ENCODE measurements at places on chromosomes 5 and 9. TPM values are rescaled to one million over a fixed set of nuclear protein-coding genes. Genes with fewer than 3 reads are reported as not detected.

Gene SLIT3
- 19.5 TPM for total RNA-seq

Gene AHRR
- 5.4 TPM for total RNA-seq

Gene CARTPT
- total RNA-seq, result not detected

Gene B4GALT1
- 265 TPM for total RNA-seq

Gene UCK1
- total RNA-seq, result 21.5 TPM

Gene VLDLR
- 17.1 TPM for total RNA-seq

Gene NAA35
- 26.6 TPM for total RNA-seq

Gene SPIN1
- 48.9 TPM for total RNA-seq

Measured in A549 treated with dexamethasone at 1 μM for 4 hours (cell line).